ENCODE measurements at places on chromosomes 2 and 18.

DNA sequence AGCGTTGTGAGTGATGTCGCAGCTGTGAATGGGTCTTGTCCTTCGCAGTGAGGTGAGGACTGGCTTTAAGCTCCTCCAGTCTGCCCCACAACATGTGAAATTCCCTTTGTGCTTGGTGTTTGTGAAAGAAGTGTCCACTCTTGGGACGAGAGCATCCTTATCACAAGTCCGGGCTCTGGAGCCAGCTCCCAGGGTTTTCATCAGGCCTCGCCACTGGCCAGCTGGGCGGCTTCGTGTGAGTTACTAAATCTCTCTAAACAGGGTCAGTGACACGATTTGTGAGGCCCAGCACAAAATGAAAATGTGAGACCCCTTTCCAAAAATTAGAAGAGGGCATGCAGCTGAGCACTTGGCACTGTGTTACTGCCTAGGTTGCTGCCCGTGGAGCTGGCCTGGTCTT, 115.9 kb downstream of the VAPA start:
- H3K4me1 ChIP-seq, result peaks cover 6% of the 10 kb centered on the region
- no peak overlapping the region for H3K27ac ChIP-seq
- H3K36me3 ChIP-seq, result no peaks in the 10 kb centered on the region
- H3K27me3 ChIP-seq, result no peaks in the 10 kb centered on the region
- H3K4me3 ChIP-seq, result no peak overlapping the region

DNA sequence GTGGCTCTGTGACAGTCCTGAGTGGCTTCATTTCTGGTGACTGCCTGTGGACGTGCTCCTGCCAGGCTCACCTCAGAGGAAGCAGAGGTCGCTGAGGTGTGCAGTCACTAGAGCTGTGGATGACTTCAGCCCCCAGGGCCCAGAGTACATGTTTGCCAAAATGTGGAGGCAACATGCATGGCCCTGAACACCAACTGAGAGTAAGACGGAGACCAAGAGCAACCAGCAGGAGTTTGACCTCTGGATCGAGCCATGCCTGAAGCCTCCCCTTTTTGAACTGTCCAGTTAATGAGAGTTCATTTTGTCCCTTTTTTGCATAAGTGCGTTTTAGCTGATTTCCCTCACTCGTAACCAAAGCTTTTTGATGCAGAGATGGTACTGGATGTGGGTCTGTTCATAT, 184.9 kb downstream of the RTP5 start:
- no peak overlapping the region for H3K4me3 ChIP-seq
- no peak overlapping the region for H3K27ac ChIP-seq
- H3K27me3 ChIP-seq, result peaks cover 11% of the 10 kb centered on the region
- H3K4me1 ChIP-seq, result no peaks in the 10 kb centered on the region

- DNase-seq, result no peak
- H3K4me1 ChIP-seq, result no peaks in the 10 kb centered on the region
- H3K27me3 ChIP-seq, result no peaks in the 10 kb centered on the region
- no peaks in the 10 kb centered on the region for H3K36me3 ChIP-seq
- H3K27ac ChIP-seq, result no peak overlapping the region
Measured at GRCh38 chr2:182019731-182020130, 34.1 kb downstream of the PPP1R1C start.

DNA sequence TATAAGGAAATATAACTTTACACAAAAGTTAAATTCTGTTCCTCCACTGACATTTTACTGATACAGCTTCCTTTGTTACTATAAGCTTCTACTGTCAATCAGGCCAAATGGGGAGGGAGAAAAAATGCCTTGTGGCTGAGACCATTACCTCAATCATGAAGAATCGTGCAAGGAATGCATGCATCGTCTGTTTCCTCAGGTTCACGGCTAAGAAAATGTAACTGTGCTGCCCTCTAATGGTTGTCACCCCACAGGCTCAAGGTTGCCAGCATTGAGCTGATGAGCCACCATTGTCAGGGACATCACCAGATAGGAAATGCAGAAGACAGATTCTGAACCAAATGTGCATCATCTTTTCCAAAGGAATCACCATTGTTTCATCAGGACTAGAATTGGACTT, 426.9 kb downstream of the CDH2 start:
- H3K4me1 ChIP-seq, result no peaks in the 10 kb centered on the region
- no peak overlapping the region for H3K27ac ChIP-seq
- no peak overlapping the region for H3K4me3 ChIP-seq
- no peaks in the 10 kb centered on the region for H3K27me3 ChIP-seq
- H3K36me3 ChIP-seq, result no peaks in the 10 kb centered on the region

GRCh38 chr2:109427661-109428091, 186.1 kb downstream of the SEPTIN10 start:
- no peaks in the 10 kb centered on the region for H3K36me3 ChIP-seq
- H3K4me1 ChIP-seq, result no peaks in the 10 kb centered on the region
- H3K27me3 ChIP-seq, result no peaks in the 10 kb centered on the region
- H3K4me3 ChIP-seq, result no peak overlapping the region
- DNase-seq, result no peak
- no peak overlapping the region for H3K27ac ChIP-seq

DNA sequence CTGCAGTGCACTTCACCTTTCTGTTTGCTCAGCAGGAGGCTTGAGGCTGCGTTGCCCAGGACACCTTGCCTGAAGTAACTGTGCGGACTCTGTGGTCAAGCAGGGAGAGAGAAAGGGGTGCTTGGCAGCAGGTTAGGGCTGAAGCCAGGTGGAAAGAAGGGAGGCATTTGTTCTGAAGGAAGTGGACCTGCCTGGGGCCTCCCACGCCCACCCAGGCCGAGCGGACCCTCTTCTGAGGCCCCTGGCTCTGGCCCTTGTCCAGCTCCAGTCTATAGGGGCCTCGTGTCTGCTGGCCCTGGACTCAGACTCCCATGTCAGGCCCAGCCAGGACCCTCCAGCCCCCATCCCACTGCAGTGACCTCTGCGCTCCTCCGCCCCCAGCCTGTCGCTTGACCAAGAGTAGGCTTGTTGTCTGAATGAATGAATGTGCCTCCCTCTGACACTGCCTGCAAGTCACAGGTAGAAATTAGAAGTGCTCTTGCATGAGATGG, 2.5 kb downstream of the SNED1 start:
- H3K4me3 ChIP-seq, result no peak overlapping the region
- H3K27ac ChIP-seq, result no peak overlapping the region
- peaks cover 14% of the 10 kb centered on the region for H3K27me3 ChIP-seq
- H3K36me3 ChIP-seq, result peaks cover 3% of the 10 kb centered on the region

- DNase-seq, result no peak
- H3K4me1 ChIP-seq, result peaks cover 31% of the 10 kb centered on the region
- H3K36me3 ChIP-seq, result no peaks in the 10 kb centered on the region
- no peak overlapping the region for H3K27ac ChIP-seq
- H3K27me3 ChIP-seq, result peaks cover 10% of the 10 kb centered on the region
Measured at GRCh38 chr18:22471546-22472131, 53.9 kb upstream of the CTAGE1 start.

GRCh38 chr2:190184460-190184859, 121.9 kb upstream of the MSTN start:
- peaks cover 14% of the 10 kb centered on the region for H3K27me3 ChIP-seq
- H3K4me3 ChIP-seq, result no peak overlapping the region

GRCh38 chr2:237383991-237384671, 29.8 kb downstream of the COL6A3 start:
- no peaks in the 10 kb centered on the region for H3K4me1 ChIP-seq
- H3K27ac ChIP-seq, result no peak overlapping the region
- H3K4me3 ChIP-seq, result no peak overlapping the region
- H3K36me3 ChIP-seq, result no peaks in the 10 kb centered on the region
- peaks cover 2% of the 10 kb centered on the region for H3K27me3 ChIP-seq

Data from immature natural killer cell (primary cell).